ENCODE measurements at places on chromosomes 7 and 10.
A peak's percentile ranks its signal among the peaks of the same experiment; 100 is the strongest.

DNA sequence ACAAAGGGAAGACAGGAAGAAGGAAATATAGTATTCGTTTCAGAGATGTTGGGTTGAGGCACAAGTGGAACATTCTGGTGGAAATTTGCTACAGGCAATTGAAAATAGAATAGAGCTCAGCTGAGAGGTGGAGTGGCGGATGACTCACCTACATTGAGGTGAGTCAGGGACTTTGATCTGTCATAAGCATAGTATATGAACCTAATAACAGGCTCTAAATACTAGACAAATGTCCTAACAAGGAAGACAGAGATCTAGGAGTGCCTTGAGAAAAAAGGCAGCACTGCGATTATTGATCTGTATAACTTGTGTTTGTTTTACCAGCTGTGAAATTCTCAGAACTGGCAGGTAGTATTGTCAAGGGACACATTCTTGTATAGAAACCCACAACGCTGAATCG lies 907 bp upstream of the IFRD1 start:
- DNase-seq = peak; percentile 36

GRCh38 chr7:85262891-85263290 lies 76.0 kb upstream of the SEMA3D start:
- DNase-seq = no peak

DNA sequence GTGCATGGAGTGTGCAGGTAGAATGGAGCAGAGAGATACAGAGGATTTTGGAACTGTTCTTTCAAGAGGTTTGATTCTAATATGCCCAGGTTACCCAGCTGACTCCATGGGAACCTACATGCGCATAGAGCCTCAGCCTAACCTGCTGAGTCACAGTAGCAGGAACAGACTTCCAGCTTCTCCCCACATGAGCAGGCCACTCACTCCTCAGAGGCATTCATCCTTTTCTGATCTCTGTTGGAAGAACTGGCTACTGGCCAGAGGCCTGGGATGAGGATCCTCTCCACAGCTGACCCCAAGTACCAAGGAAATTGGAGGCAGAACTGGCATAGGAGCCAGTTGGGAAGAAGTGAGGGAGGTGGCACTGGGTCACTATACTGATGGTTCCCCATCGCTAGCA lies 17.9 kb upstream of the CCSER2 start:
- DNase-seq = no peak

DNA sequence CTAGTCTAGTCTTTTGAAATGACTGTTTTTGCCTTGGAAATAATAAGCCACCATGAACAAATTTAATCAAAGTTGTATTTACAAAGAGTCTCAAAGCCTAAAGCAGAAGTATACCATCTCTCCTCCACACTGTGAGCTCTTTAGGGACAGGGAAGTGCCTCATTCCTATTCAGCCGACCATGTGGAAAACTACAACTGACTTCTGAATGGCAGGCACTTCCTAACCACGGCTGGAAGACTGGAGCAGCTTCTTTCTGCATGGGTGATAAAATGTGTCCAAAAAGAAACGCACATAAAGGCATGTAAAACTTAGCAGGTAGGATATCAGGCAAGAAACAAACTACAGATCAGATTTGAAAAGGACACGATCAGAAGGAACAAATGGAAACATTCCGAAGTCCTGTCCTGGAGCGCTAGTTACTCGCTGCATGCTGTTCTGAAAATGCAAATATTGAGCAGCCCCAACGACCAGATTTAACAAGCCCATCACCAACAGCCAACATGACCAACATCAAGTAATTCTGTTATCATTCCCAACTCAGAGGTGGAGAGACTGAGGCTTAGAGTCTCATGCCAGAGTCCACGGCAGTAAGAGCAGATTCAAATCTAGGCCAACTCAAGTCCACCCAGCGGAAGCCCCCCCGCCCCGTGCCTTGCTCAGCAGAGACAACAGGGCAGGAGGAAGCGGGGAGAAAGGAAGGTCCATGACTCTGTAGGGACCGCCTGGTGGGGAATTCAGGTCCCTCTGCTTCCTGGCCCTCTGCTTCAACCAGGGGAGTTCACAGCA lies 26.5 kb downstream of the CTBP2 start:
- no peak for DNase-seq

DNA sequence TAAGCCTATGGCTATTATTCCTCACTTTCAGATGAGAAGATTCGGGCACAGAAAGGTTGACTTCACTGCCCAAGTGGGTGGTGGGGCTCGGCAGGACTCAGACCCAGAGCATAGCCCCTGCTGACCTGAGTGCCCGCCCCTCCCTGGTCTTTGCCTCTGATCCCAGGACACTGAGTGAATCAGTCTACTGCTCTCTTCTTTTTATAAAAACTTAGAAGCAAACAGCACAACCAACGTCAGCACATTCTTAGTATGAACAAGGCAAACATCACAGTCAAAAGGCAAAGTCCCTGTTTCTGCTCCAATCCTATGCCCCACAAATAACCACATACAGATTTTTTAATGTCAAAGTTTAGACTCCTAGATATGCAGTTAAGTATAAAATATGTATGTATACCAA lies 237.8 kb downstream of the ZMYND11 start:
- no peak for DNase-seq

DNA sequence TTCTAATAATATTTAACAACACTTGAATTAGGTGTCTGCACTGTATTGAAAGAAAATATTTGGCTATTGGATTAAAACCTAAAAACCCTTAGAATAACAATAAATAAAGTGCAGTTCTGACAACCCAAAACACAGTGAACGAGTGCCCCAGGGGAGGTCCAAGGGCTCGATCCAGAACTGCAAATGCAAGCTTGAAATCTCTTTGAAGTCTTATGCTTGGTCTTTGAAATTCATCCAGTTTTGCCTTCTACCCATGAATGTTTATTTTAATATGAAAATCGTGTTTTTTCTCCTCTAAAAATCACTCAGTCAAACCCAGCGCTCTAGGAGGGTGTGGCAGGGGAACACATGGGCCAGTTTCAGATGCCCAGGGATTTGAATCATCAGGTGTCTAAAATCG lies 119.5 kb downstream of the MTPAP start:
- DNase-seq = no peak

DNA sequence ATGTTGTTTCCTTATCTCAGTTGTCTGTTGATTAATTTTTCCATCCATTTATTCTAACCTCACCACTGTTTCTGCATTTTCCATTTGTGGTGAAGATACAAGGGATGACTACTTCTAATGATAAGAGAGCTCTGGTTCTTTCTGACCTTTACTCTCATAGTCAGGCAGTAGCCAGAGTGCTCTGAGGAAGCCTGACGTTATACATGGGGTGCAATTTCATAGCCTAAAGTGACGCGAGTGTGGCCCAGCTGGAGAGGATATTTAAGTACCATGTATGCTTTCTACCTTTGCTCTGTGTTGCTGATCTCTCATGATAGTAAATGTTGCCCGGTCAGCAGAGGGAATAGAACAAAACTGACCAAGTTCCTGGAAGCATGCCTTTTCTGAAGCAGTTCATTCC lies 33.9 kb upstream of the CYCS start:
- no peak for DNase-seq

- no peak for DNase-seq
These were observed 88.7 kb downstream of the MAD1L1 start for GRCh38 chr7:2143981-2144595.

Measured in activated T-helper 9 cell treated with anti-CD3 and anti-CD28 coated beads, Interleukin-2, amount 50 U/mL, for 16 hours (primary cell).